RWPE1 (cell line): ENCODE measurements at places on chromosomes 5 and 9.

DNA sequence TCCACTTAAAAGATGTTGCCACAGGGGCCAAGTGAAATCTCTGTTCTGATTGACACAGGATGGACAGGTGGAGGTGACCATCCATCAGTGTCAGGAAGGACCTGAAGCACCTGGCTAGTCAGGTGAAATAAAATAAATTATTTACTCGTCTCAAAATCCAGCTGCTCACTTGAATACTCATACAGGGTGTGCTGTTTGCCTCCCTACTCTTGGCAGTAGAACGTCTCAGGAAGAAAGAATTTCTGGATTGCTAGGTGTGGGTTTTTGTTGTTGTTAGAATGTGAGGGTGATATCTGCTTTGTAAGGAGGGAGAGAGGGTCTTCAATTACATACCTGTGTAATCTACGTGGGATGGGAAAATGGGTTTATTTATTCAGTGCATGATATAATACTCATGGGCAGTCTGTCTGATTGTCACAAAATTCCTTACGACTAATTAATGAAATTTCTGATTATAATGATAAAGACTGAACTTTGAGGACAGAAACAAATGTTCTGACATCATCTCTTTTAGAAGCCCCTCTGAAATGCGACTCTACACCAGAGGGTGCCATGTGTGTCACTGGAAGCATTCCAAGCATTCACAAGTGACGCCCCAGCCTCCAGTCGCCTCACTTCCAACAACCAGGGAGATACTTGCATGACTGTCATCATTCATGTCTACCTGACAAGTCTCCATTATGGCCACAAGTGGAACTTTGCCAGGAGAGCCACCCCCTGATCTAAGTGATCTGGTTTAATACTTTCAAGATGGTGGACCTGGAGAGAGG, 218.4 kb downstream of the GAPVD1 start:
- DNase-seq = no peak

DNA sequence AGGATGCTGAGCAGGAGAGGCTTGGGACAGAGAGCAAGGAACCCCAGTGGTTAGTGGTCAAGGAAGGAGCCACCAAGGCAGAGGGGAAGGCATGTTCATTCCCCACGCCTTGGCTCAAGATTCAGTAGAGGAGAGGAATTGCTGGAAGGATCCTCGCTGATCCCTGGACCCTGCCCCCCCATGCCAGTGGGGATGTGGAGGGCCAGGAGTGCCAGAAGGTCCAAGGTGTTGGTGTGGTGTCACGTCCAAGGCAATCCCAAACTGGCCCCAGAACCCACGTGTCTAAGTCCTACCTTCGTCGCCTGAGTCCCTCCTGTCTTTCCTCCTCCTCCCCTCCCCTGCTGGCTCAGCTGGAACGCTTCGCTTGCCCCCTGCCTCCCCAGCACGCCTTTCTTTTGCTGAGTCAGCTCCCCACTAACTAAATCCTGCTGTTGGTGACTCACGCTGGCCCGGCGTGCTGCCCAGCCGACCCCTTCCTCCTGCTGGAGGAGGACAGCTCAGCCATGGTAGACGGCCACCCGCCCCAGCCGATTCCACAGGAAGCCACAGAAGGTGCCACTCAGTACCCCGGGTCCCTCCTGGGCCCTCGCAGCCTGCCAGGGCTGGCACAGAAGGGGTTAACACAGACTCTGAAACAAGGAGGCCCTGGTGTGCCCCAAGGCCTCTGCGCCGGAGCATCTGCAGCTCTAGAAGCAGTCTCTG, 37.6 kb upstream of the ORM1 start:
- DNase-seq = peak; percentile 75

DNA sequence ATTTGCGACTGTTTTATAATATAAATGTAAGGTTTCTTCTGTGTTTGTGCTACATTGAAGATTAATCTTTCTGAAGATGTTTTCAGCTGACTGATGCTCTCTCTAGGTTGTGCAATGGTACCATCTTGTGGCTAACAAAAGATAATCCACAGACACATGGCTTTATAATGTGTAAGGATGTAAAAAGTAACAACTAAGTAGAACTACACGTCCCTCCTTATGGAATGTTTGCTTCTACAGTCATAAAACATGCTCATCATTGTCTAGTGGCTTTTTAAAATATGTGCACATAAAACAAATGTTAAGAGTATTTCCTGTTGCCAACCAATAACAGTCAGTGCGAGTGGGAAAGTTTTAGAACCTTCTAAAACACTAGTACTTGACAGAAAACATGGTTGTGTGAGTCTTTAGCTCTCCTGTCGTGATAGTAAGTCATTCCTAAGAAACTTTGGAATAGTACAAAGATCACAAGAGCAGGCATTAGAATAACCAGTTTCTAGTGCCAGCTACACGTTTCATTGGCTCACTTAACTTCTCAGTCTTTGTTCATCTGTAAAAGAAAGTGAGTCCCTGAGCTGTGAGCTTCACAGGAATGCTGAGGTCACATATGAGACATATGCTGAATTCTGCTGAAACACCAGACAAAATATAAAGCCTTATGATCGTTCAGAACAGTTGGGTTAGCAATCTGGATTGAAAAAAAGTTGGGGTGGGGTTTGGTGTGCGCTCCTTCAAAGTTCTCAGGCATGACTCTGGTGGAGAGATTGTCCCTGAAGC, 75.7 kb upstream of the GLIS3 start:
- peak; percentile 20 for DNase-seq

GRCh38 chr9:72459308-72459707, 62.1 kb upstream of the TMC1 start:
- no peak for DNase-seq

DNA sequence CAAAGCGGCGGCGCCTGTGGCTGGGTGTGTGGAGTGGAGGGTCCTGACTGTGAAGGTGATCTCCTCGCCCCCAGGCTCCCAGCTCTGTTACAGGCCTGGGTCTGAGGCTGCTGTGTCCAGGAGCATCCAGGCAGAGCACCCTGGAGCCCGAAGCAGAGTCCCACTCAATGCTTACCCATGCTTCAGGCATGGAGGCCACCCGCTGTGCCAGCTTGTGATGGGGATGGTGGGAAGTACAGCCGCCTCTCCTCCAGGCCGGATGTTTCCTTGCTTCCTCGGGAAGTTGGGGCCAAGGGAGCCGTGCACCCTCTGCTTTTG, 255.9 kb upstream of the IRX1 start:
- DNase-seq = no peak

DNA sequence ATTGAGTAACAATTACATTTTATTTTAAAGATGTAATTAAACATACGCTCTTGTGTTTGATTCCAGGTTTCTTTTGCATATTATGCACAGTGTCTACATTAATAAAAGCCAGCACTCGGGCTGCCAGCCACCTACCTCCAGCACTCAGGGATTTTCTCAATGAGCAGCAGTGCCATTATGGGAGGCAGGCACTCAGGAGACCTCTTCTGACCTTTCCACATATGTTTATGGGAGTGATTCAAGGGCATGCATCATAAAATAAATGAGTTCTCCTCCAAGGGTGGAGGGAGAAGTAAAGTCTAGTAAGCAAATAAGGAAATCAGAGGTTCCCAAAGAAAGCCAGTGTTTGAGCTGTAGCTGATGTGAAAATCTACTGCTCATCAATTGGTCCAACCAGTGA, 119.8 kb upstream of the IRX2 start:
- DNase-seq = no peak

GRCh38 chr5:174045470-174046025, at the start of gene NSG2:
Gene NSG2 (plus strand): TSS chr5:174045706. CDS start chr5:174046756, 1,050 bp downstream.
- DNase-seq = peak; percentile 93

GRCh38 chr5:103474677-103475076, 87.9 kb downstream of the NUDT12 start:
- no peak for DNase-seq

- DNase-seq = no peak
Measured at GRCh38 chr5:31607546-31607945, 31.4 kb upstream of the PDZD2 start.
